ENCODE measurements at places on chromosomes 16 and 17. TPM values are rescaled to one million over a fixed set of nuclear protein-coding genes. Genes with fewer than 3 reads are reported as not detected.

Gene DOC2A
- not detected for total RNA-seq

Gene ITGAE
- 15.0 TPM for total RNA-seq

Gene TEX19
- not detected for total RNA-seq

Gene SLC39A11
- 27.1 TPM for total RNA-seq

Gene CEP295NL
- 3.0 TPM for total RNA-seq

Gene BCL6B
- total RNA-seq = under 0.01 TPM

Gene ACAP1
- total RNA-seq = not detected

Gene MT1G
- not detected for total RNA-seq

Gene SDR42E1
- total RNA-seq = 0.22 TPM

Gene KRTAP17-1
- not detected for total RNA-seq

Data from placental pericyte (primary cell).